MCF 10A (cell line): ENCODE measurements at places on chromosomes 4 and X.
A peak's percentile ranks its signal among the peaks of the same experiment; 100 is the strongest.

DNA sequence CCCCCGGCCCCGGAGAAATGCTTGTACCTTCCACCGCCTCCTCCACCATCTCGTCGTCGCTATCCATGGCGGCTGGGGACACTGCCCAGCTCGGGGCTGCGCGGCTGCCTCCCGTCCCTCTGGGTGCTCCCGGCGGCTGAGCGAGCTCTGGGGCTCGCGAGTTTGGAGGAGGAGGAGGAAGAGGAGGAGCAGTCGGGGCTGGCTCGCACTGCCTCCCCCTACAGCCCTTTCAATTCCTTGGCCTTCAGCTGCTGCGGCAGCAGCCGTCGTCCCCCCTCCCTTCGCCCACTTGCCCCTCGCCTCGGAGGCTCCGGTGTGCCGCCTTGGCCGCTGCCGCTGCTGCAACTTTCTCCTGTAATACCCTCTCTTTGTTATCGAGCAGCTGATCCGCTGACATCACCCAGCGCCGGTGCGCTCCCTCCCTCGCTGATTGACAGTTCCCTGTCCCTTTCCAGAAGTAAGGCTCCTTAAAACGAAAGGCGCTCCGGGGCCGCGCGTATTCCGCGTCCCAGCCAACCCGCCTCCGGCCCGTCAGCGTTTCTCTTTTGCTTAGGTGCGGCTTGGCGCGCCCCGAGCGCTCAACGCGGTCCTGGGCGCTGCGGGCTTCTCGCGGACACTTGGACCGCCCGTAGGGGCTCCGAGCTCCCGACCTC is at the start of gene SETD7:
Gene SETD7 (minus strand): TSS at position 149 of the 653 bp plus-strand sequence. CDS start 82 bp downstream, at position 67.
- peak; percentile 84 for DNase-seq

DNA sequence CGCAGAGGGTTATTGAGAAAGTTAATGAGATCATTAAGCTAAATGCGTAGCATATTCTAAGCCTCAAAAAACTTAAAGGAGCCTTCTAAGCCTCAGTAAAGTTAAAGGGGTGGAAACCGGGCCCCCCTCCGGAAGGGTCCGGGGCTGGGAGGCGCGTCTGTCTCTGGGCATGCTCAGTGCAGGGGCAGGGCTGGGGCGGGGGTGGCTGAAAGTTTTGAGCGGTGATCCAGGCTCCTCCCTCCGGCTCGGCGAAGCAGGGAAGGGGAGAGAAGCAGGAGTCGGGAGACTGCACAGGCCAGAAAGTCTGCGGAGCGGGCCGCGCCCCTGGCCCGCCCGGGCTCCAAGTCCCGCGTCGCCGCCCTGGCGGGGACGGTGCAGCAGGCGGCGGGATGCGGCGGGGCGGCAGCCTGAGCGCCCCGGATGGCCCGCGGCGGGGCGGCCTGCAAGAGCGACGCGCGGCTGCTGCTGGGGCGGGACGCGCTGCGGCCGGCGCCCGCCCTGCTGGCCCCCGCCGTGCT is at the start of gene EVC:
Gene EVC (plus strand): TSS at position 241 of the 518 bp plus-strand sequence. CDS start 180 bp downstream, at position 421.
- DNase-seq = peak; percentile 78

DNA sequence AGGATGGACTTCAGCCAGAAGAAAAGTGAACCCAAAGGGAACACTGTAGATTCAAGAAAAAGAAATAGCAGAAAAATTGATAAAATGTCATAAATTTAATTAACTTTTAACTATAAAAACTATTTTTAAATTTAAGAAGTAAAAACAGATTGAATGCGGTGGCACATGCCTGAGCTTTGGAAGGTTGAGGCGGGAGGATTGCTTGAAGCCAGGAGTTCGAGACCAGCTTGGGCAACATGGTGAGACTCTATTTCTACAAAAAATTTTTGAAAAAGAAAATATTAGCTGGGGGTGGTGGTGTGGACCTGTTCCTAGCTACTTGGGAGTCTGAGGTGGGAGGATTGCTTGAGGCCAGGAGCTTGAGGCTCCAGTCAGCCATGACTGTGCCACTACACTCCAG is 3.0 kb downstream of the FAM184B start:
- no peak for DNase-seq

GRCh38 chr4:185412412-185412811 is 13.4 kb downstream of the UFSP2 start:
- DNase-seq = no peak
